Spinal cord (tissue), 10 donors: ENCODE measurements at places on chromosomes 6 and 20. TPM values are rescaled to one million over a fixed set of nuclear protein-coding genes. Genes with fewer than 3 reads are reported as not detected.
A peak's percentile ranks its signal among the peaks of the same experiment; 100 is the strongest.

DNA sequence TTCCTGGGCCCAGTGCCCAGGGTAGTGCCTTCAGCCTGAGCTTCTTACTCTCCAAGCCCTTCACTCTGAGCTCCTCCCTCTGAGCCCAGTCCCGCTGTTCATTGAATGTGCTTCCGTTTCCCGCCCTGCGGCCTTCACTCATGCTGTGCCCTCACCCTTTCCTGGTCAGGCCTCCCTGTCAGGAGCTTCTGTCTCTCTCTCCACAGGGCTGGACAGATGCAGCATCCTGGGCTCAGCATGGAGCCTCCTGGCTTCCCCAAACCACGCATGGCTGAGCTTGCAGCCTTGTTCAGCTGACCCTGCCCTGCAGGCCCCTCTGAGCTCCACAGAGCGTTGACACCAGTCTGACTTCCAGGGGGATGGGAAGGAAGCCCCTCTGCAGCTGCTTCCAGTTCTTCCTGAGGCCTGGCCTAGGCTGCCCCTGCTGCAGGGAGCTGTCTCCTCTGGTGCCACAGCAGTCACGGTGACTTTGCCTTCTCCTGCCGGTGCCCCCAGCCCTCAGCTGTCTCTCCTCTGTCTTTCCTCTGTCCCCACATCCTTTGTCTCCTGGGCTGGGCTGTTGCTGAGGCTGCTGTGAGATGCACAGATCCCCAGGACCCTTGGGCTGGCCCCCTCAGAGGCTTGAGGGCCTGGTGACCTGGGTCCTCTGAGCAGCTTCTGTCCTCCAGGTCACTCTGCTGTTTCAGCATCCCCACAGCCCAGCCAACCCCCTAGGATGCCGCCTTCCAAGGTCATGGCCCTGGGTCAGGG, 7.9 kb upstream of the MYT1 start:
- no peak overlapping the region for H3K27ac ChIP-seq
- no peaks in the 10 kb centered on the region for H3K36me3 ChIP-seq
- DNase-seq: no peak
- peaks cover 13% of the 10 kb centered on the region for H3K27me3 ChIP-seq
- peaks cover 78% of the 10 kb centered on the region for H3K4me1 ChIP-seq

DNA sequence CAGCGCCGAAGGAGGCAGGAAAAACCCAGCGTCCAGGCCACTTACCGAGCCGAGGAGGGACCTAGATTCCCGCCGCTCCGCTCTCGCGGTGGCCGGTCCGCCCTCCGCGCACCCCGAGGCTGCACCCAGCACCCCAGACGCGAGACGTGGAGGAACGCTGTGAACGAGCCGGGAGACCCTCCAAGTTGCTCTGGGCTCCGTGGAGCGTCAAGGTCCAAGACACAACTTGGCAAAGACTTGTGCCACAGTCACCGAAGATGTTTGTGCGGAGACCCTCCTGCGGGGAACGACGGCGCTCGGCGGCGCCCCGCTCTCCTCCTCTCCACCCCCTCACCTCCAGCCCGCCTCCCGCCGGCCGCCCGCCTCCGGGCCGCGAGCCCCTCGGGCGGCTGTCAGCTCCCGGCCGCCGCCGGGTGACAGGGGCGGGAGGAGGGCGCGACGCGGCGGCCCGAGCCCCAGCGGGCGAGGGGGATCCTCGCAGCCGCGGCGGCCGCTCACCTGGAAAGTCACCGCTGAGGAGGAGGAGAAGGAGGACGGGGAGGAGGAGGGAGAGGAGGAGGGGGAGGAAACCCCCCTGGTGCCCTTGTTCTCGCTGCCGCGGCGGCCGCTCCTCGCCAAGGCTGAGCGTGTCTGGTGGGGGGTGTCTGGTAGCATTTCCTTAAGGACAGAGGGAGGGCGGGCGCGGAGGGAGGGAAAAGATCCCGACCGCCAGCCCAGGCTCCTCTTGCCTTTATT, 637 bp upstream of the HIVEP2 start:
- H3K4me3 ChIP-seq: peak overlapping the region; percentile 86
- H3K27ac ChIP-seq: peak overlapping the region; percentile 99
- no peak for DNase-seq
- H3K27me3 ChIP-seq: no peaks in the 10 kb centered on the region
- H3K4me1 ChIP-seq: peaks cover 11% of the 10 kb centered on the region
- H3K36me3 ChIP-seq: no peaks in the 10 kb centered on the region

- no peaks in the 10 kb centered on the region for H3K4me1 ChIP-seq
- H3K36me3 ChIP-seq: no peaks in the 10 kb centered on the region
- no peak for DNase-seq
- no peak overlapping the region for H3K27ac ChIP-seq
These were observed 428.8 kb upstream of the ID4 start for GRCh38 chr6:19408331-19408730.

DNA sequence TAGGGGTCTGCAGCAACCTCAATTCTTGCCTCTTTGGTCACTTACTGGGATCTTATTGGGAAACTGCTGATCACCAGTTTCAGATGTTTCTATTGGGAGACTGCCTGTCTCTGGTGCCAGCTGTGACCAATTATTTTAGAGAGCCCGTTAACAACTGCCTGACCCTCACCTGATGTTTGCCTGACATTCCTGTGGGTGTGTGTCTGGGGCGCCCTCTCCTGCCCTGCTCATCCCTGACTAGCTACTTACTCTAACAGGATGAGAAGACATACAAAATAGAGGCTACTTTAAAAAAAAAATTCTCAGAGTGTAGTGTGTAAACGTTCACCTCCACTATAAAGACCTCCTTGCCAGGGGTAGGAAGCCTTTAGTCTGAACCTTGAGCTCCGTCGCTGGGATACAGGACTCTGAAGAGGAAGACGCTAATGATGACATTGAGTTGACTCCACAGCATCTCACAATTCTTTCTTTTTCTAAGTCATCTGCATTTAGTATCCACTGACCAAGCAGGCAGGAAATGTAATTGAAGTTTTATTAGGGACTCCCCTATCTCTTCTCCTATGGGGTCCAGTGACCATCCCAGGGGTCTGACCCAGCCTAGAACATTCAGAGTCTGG, 54.6 kb upstream of the DDR1 start:
- no peaks in the 10 kb centered on the region for H3K36me3 ChIP-seq
- H3K4me3 ChIP-seq: no peak overlapping the region
- DNase-seq: no peak
- peaks cover 7% of the 10 kb centered on the region for H3K4me1 ChIP-seq
- no peaks in the 10 kb centered on the region for H3K27me3 ChIP-seq

GRCh38 chr6:44400572-44400971, 13.1 kb downstream of the CDC5L start:
- H3K4me1 ChIP-seq: no peaks in the 10 kb centered on the region
- H3K27me3 ChIP-seq: no peaks in the 10 kb centered on the region
- no peak overlapping the region for H3K4me3 ChIP-seq
- peaks cover 19% of the 10 kb centered on the region for H3K36me3 ChIP-seq

GRCh38 chr6:108565893-108566292, 5.2 kb downstream of the FOXO3 start:
- H3K4me3 ChIP-seq: no peak overlapping the region
- H3K4me1 ChIP-seq: peaks cover 12% of the 10 kb centered on the region
- H3K27ac ChIP-seq: no peak overlapping the region
- no peak for DNase-seq
- no peaks in the 10 kb centered on the region for H3K27me3 ChIP-seq

- no peaks in the 10 kb centered on the region for H3K27me3 ChIP-seq
- H3K4me3 ChIP-seq: no peak overlapping the region
- no peak for DNase-seq
- H3K36me3 ChIP-seq: peaks cover 74% of the 10 kb centered on the region
- H3K4me1 ChIP-seq: peaks cover 28% of the 10 kb centered on the region
These were observed 17.4 kb downstream of the COL20A1 start for GRCh38 chr20:63310265-63310991.

DNA sequence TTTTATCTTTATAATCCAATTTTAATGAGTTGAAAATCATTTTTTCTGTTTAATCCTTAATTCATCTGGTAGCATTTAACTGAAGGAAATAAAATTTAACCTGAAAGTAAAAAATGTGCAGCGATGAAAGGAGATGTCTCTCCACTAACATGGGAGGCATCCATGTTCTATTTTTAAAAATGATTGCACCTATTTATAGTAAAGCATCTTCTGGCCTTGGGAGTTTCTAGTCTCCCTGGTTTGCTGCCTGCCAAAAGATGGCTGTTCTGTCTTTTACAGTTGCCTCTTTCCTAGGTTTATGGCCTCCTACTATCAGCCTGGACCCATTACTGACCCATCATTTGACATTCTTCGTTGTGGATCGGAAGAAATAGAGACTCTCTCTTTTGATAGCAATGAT, 143.0 kb downstream of the B3GAT2 start:
- no peaks in the 10 kb centered on the region for H3K27me3 ChIP-seq
- no peaks in the 10 kb centered on the region for H3K36me3 ChIP-seq
- H3K4me1 ChIP-seq: no peaks in the 10 kb centered on the region
- no peak for DNase-seq
- no peak overlapping the region for H3K27ac ChIP-seq

Gene MANEA
- 39.5 TPM for total RNA-seq

Gene MAP3K5
- 8.5 TPM for total RNA-seq
